NCI-H2029 (cell line): ENCODE measurements at places on chromosomes 5 and 9.

- DNase-seq = no peak
Observed at GRCh38 chr5:93189707-93190120, 391.3 kb downstream of the NR2F1-AS1 start.

DNA sequence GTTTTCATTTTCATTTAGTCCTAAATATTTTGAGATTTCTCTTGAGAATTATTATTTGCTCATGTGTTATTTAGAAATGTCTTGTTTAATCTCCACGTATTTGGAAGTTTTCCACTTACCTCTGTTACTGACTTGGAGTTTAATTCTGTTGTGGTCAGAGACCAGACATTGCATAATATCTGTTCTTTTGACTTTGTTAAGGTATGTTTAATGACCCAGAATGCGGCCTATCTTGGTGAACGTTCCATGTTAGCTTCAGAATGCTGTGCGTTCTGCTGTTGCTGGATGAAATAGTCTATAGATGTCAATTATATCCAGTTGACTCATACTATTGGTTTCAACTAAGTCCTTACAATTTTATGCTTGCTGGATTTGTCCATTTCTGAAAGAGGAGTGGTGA, 325.3 kb upstream of the TARS1 start:
- DNase-seq = no peak

- no peak for DNase-seq
Observed at GRCh38 chr5:54341971-54342370, 31.6 kb upstream of the ARL15 start.

DNA sequence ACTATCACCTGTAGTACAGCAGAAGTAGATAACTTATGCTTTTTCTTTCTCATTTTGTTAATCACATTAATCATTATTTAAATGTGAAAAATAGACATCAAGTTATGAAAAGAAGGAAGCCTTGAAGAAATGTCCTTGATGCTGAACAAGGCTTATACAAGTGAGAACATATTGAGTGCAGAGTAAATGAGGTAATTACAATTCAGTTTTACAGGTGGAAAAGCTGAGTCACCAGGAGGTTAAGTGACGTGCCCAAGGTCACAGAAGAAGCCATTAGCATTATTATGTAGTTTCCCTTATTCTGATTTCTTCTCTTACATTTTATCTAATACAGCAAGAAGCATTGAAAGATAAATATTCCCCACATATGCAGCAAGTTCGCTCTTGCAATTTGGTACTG, 998.5 kb upstream of the CDH6 start:
- peak; percentile 6 for DNase-seq
